Right lung (tissue), 10 donors: ENCODE measurements at places on chromosomes 16 and 17. TPM values are rescaled to one million over a fixed set of nuclear protein-coding genes. Genes with fewer than 3 reads are reported as not detected.
A peak's percentile ranks its signal among the peaks of the same experiment; 100 is the strongest.

The NLRC5 gene
- polyA plus RNA-seq, result 13.9 TPM

The CSH2 gene
- polyA plus RNA-seq, result 0.88 TPM

The CDRT4 gene
- polyA plus RNA-seq, result 15.6 TPM

The ST6GALNAC2 gene
- polyA plus RNA-seq, result 3.9 TPM

The TEKT5 gene
- 0.44 TPM for polyA plus RNA-seq

The EPN3 gene
- polyA plus RNA-seq, result 2.8 TPM

- no peak for DNase-seq
These were observed 11.9 kb upstream of the TM4SF5 start for GRCh38 chr17:4759776-4760236.

- no peak for DNase-seq
These were observed 8.5 kb downstream of the SNTB2 start for GRCh38 chr16:69195369-69196029.

- DNase-seq, result no peak
These were observed 15.6 kb upstream of the CBFB start for GRCh38 chr16:67013233-67013822.

GRCh38 chr17:79862771-79863440, 23.7 kb upstream of the CBX4 start:
- DNase-seq, result no peak

DNA sequence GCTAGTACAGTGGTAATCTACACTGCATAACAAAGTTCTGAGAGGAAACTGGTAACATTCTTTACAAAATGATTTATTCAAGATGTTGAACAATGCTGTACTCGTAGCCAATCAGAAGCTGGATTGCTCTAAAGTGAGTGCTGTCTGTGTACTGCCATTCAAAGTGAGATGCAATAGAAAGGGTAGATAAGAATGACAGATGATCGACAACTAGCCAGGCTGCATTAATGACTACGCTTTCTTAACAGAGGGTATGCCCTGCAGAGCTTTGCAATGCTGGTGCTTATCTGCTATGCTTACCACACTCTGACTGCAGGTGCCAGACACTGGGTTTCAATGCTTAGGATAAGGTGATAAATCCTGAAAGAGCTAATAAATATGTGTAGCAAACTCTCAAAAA, 46.1 kb upstream of the SLC25A19 start:
- DNase-seq, result no peak

- no peak for DNase-seq
These were observed at the start of gene CHCT1 for GRCh38 chr17:60422162-60422665. TSS of gene CHCT1 (plus strand) at chr17:60422489. CDS start at chr17:60422593, 104 bp downstream.

DNA sequence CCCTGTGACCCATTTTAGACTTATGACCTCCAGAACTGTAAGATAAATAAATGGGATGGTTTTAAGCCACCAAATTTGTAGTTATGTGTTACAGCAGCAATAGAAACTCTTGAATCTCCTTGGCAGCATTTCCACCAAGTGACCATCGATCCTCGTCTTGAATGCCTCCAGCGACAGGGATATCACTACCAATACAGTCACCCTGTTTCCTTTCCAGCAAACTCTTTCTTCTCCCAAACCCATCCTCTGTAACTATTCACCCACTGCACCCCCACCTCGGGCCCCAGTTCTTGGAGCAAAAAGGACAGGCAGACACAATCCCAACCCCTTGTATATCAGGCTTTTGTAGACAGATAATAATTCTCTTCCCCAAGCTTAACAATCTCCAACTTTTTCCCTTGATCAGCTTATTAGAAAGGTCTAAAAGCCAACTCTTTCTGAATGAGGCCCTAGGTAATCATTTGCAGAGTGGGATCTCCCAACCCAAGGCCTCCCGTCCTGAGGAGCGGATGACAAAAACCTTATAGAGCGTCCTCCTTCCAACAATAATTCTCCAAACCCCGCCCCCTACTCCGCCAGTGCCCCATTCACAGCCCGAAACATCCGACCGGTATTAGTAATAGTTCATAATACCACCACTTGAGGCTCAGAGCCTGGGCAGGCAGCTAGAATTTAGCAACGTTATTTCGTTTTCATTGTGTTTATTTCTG, 14.7 kb upstream of the PLLP start:
- no peak for DNase-seq

DNA sequence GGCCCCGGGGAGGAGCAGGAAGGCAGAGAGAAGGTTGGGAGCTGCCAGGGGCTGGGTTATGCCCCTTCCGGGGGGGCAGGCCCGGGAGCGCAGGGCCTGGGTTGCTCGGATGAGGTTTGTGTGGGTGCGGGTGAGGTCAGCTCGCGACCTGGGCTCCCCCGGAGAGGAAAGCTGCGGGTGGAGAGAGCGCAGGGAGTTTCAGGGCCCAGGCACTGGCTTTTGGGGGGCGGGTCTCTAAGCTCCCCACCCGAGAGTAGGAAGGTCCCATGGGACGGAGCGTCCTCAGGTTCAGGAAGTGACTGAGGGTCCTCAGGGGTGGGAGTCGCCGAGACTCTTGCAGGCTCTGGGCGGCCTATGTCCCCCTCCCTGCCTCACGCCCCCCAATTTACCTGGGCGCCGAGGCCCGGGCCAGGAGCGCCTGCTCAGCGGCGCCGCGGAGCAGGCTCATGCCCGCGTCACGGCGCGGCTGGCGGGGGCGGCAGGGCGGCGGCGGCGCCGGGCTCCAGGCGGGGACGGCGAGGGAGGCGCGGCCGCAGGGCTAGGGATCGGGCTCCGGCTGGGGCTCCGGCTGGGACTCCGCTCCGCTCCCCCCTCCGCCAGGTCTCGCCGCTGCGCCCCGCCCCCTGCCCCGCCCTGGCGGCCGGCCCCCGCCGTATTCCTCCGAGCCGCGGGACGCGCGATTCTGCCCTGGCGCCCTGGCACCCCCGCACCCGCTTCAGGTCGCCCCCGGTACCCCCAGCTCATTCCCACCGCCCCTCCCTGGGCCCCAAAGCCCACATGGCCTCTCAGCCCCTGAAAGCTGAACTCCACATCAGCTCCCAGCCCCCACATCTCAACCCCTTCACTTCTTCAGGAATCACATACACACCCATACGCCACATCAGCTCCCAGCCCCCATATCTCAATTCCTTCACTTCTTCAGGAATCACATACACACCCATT, at the start of gene DOK4:
DOK4 (minus strand) TSS at position 578 of the 942 bp plus-strand sequence. CDS start 6,986 bp downstream, outside the sequence.
- peak; percentile 45 for DNase-seq

DNA sequence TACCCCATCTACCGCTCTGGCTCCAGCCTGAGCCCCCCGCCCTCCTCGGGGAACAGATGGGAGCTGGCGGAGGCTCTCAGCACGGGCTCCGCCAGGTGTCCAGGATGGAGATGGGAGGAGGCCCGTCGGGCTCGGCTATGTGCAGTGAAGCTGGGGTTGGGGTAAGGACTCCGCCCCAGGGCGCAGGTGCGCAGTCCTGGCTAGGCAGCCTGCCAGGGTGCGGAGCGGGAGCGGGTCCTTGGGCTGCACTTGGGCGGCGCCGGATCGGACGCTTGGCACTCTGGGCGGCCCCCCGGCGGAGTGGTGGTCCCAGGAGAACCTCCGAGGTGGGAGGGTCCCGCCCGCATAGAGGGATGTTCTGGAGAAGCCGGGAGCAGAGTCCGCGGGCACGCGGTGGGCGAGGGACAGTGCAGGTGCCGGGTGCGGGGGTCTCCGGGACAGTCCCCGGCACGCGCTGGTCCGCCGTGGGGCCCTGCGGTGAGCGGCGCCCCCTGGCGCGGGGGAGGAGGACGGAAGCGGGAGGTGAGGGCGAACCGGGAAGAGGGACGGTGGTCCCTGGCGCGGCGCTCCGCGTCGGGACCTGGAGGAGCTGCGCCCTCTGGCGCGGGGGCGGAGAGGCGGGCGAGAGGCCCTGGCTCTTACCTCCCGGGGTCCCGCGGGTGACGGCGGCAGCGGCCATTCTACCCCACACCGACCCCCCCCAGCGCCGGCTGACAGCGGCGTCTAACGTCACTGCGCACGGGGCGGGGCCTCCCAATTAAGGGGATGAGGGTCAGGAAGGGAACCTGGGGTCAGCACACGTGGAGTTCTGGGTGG, at the start of gene CAMTA2:
CAMTA2 (minus strand) TSS at position 725 of the 816 bp plus-strand sequence. CDS start 1,453 bp downstream, outside the sequence.
- peak; percentile 80 for DNase-seq

- peak; percentile 50 for DNase-seq
These were observed 1.7 kb downstream of the EMP2 start for GRCh38 chr16:10578474-10579316.

- DNase-seq, result no peak
These were observed 34.9 kb downstream of the NSRP1 start for GRCh38 chr17:30151471-30151870.

DNA sequence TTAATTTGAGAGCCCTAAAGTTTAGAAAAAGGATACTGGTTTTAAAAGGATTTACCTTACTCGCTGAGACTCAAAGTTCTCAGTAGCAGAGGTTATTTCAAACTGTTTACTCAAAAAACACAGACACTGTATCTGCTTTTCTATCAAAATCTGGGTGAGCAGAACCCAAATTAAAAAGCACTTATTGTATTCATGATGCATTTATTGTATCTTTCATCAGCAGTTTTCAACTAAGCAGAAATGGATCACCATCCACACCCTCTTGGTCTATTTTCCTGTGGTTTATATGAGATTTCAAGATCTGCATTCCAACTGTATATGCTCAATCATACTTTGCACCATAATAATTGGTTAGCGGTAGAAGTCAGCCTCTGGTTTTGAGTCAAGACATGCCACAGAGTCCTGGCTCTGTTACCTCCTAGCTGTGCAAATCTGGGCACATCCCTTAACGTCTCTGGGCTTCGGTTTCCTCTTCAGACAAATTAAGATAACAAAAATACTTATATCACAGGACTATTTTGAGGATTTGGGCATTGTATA, 109.5 kb downstream of the ASIC2 start:
- no peak for DNase-seq

- DNase-seq, result no peak
These were observed 14.2 kb downstream of the CBX4 start for GRCh38 chr17:79824893-79825579.

DNA sequence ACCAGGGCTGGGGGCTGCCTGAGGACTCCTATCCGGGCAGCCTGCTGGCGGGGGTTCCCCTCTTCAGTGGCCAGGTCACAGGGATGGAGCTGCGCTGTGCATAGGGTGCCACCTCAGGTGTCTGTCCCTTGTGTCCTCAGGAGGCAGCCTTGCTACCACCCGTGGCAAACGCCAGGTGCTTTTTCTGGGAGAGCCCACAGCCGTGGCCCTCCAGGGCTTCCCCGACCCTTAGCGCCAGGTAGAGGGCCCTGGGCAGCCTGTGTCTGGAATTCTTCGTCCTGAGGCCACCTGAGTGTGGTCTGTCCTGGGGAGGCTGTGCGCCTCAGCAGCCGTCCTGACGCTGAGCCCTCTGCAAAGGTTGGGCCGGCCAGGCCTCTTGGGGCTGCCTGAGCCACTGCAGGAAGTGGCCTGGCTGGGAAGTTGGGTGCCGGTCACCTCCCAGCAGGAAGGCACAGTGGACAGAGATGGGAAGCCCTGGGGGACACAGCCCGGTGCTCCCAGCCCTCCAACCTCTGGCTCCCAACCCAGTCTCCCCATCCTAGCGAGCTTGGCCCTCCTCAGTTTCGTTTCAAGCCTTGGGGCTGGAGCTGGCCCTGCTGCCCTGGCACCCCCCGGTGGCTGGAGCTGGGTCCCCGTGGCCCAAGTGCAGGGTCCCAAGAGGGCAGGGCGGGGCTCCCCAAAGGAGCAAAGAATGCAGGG, 7.6 kb upstream of the BAIAP3 start:
- DNase-seq, result no peak

GRCh38 chr17:81992306-81993102, 15.1 kb downstream of the ASPSCR1 start:
- no peak for DNase-seq

GRCh38 chr17:44642834-44643233, 13.4 kb upstream of the MEIOC start:
- DNase-seq, result no peak

DNA sequence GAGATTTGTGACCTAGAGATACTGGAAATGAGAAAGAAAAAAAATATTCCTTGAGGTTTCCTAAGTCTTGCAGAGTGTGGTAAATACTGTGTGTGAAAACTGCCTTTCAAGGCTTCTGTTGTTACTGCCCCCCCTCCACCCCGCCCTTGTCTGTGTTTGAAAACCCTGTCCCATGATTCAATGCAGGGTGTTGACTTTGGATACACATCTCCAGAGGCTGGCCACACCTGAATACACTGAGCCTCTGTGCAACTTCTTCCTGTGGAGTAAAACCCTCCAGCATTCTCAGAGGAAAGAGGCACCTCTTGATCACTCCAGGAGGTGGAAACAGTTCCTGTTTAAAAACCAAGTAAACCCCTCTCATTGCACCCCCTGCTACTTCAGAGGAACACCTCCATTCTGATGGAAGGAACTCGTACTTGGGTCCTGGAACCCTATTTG, 123.0 kb upstream of the CACNG5 start:
- no peak for DNase-seq

DNA sequence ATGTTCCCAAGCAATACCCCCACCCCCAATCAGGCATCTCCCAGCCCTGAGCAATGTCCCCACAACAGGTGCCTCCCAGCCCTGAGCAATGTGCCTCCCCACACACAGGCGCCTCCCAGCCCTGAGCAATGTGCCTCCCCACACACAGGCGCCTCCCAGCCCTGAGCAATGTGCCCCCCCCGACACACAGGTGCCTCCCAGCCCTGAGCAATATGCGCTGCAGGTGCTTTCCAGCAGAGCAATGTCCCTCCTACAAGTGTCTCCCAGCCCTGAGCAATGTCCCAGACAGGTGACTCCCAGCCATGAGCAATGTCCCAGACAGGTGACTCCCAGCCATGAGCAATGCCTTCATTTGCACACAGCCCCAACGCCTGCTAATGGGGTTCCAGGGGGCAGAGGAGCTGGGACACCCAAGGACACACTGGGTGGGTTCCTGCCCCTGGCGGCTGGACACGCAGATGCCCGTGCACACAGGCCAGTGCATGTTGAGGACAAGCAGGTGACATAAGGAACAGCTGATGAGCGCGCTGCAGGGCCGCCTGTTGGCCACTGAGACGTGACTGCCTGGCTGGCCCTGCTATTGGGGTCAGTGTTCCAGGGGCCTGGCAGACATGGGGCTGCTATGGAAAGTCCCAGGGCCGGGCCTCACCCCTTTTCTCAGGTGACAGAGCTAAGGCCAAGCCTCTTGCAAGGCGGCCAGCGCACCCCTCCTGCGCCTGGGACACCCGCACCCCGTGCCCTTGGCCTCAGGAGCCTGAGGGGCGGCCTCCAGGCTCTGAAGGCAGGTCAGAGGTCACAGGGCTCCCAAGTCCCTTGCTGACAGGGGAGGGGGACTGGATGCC, 26.9 kb upstream of the PABPN1L start:
- DNase-seq, result no peak

DNA sequence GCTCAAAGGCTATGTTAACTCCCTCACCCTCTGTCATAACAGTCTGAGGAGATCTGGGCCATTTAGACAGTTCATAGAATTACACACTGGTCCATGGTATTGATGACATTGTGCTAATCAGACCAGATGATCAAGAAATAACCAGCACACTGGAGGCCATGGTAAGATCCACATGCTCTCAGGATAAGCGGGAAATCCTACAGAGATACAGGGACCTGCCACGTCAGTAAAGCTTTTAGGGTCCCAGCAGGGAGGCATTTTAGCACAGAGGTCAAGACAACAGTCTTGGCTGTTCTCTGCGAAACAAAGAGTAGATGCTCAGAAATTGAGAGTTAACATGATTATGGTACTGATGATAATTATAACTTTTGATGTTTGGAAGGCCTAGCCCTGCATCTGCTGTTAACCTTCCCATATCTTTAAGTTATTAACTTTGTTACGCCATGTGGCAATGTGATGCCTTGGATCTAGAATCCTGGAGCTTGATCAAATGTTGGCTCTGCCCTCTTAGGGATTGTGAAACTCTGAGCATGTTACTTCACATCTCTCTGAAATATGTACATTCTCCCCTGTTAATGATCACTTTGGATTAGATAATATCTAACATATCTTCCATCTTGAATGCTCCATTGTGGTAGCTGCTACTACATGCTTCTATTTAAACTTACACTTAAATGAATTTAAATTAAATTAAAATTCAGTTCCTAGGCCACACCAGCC, 172.0 kb upstream of the SOX9 start:
- DNase-seq, result no peak
